ENCODE measurements at places on chromosomes 2 and 18. TPM values are rescaled to one million over a fixed set of nuclear protein-coding genes. Genes with fewer than 3 reads are reported as not detected.

Gene LIMS3
- 3.1 TPM for total RNA-seq

GRCh38 chr2:61433606-61434005, 37.3 kb downstream of the USP34 start:
- no peaks in the 10 kb centered on the region for H3K36me3 ChIP-seq
- H3K27ac ChIP-seq, result no peak overlapping the region
- H3K27me3 ChIP-seq, result no peaks in the 10 kb centered on the region
- H3K4me3 ChIP-seq, result no peak overlapping the region
- H3K4me1 ChIP-seq, result no peaks in the 10 kb centered on the region

- no peak overlapping the region for H3K27ac ChIP-seq
- H3K4me3 ChIP-seq, result no peak overlapping the region
- DNase-seq, result no peak
- H3K36me3 ChIP-seq, result no peaks in the 10 kb centered on the region
- H3K4me1 ChIP-seq, result peaks cover 10% of the 10 kb centered on the region
Observed at GRCh38 chr2:174484573-174484972, 2.3 kb downstream of the GPR155 start.

Gene ACMSD
- not detected for total RNA-seq

- H3K27ac ChIP-seq, result no peak overlapping the region
- H3K27me3 ChIP-seq, result no peaks in the 10 kb centered on the region
- peaks cover 10% of the 10 kb centered on the region for H3K36me3 ChIP-seq
- H3K4me3 ChIP-seq, result no peak overlapping the region
- no peaks in the 10 kb centered on the region for H3K4me1 ChIP-seq
Observed at GRCh38 chr18:62566199-62566598, 43.4 kb downstream of the ZCCHC2 start.

DNA sequence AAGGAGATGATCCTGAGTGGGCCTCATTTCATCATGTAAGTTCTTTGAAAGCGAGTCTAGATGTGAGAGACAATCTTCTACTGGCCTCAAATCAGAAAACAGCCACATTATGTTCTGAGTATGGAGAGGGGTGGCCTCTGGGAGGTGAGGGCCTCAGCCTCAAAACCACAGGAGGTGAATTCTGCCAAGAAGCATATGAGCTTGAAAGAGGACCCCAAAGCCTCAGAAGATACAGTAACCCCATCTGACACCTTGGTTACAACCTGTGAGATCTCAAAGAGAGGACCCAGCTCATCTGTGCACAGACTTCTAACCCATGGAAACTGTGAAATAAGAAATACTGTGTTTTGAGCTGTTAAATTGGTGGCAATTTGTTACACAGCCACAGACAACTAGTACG, 200.1 kb downstream of the ARHGAP15 start:
- no peaks in the 10 kb centered on the region for H3K4me1 ChIP-seq
- no peak overlapping the region for H3K4me3 ChIP-seq
- no peaks in the 10 kb centered on the region for H3K36me3 ChIP-seq
- no peak overlapping the region for H3K27ac ChIP-seq
